Type B pancreatic cell (in vitro differentiated cells): ENCODE measurements at places on chromosomes 16 and 17. TPM values are rescaled to one million over a fixed set of nuclear protein-coding genes. Genes with fewer than 3 reads are reported as not detected.

Gene YBX2
- 4.5 and 7.0 TPM in 2 replicates for total RNA-seq

Gene SLC35G6
- not detected in 2 replicates for total RNA-seq

Gene FOXF1
- total RNA-seq, result 0.48 and 3.4 TPM in 2 replicates

Gene PYY
- 2.3 and 3.5 TPM in 2 replicates for total RNA-seq

Gene G6PC1
- total RNA-seq, result 1.5 and 2.9 TPM in 2 replicates

- DNase-seq, result no peak
These were observed 1.2 kb upstream of the GLIS2 start for GRCh38 chr16:4314532-4315185.

- DNase-seq, result no peak
These were observed 14.8 kb upstream of the C17orf113 start for GRCh38 chr17:42065201-42065600.

DNA sequence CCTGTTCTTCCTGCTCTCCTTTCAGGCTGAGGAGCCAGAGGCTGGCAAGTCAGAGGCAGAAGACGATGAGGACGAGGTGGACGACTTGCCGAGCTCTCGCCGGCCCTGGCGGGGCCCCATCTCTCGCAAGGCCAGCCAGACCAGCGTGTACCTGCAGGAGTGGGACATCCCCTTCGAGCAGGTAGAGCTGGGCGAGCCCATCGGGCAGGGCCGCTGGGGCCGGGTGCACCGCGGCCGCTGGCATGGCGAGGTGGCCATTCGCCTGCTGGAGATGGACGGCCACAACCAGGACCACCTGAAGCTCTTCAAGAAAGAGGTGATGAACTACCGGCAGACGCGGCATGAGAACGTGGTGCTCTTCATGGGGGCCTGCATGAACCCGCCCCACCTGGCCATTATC is 25.6 kb upstream of the LGALS9 start:
- DNase-seq, result no peak
